Activated naive CD4-positive, alpha-beta T cell treated with anti-CD3 and anti-CD28 coated beads, Interleukin-2, amount 50 U/mL, for 72 hours (primary cell): ENCODE measurements at places on chromosomes 16 and 17. TPM values are rescaled to one million over a fixed set of nuclear protein-coding genes. Genes with fewer than 3 reads are reported as not detected.

CTRL gene
- total RNA-seq = 3.8 TPM

MYOCD gene
- total RNA-seq = not detected

SLC52A1 gene
- total RNA-seq = 0.23 TPM

PDILT gene
- not detected for total RNA-seq

MMP28 gene
- 0.74 TPM for total RNA-seq

OSGIN1 gene
- total RNA-seq = 0.87 TPM

DNA sequence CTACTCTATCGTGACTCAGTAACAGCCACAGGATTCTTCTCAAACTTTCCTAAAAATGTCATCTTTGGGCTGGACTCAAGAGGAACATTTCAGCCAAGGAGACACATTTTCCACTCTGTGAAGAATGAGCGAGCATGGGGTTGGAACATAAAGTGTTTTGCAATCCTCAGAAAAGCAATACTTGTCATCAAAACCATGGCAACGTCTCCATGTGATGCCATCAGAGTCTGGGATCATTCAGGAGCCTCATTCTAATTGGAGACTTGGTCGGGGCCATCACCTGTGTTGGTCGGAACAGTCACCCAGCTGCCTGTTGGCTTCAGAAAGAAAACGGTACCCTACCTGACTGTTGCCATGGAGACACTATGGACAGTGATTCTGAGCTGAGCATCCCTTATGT, 25.5 kb downstream of the MYOCD start:
- DNase-seq = no peak

DNA sequence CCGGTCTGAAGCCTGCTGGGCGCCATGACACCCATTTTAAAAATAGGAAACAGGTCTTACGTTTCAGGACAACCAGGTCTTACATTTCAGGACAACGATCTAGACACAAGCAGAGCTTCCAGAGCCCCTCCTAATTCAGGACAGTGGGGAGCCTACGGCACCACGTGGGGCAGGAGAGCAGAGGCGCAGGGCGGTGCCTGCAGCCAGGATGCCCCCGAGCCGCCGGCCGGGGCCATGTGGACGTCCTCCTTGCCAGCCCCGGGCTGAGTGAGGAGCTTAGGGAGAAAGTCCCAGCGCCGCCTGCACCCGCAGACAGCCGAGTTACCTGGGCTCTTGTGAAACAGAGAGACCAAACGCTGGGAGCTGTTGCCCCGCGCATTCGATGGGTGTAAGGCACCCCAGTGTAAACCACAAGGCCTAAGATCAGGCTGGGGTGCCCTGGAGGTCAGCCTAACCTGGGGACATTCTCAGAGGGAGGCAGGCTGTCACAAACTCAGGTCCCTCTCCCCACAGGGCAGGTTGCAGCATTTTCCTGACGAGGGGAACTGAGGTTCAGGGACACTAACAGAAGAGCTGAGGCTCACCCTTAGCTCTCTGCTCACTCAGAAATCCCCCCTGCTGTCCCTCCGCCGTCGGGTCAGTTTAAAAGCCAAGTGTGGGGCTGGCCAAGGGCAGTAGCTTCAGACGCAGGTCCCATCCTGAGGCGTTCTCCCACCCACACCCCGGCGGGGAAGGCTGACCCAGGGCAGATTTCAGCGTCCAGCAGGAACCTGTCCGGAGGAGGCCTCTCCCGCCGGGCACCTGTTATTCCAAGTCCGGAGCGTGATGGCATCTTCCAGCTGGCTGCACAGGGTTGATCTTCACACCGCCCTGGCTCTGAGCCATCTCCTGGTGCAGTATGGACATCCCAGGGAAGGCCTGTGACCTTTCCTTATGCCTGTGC, 1.8 kb upstream of the NOTUM start:
- no peak for DNase-seq

DNA sequence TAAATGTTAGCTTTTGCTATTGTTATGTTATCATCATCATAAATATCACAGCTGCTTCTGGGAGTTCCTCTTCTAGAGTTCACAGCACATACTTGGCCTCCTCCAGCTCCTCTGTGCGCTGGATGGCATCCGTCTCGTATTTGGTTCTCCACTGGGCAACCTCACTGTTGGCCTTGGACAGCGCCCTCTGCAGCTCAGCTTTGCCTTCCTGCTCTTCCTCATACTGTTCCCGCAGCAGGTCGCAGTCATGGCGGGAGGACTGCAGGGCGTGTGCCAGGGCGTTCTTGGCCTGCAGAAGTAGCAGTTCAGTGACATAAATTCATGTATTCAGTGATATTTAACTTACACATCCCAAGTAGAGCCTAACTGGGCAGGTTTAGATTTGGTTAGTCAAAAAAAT, 23.4 kb downstream of the MYH8 start:
- DNase-seq = no peak

DNA sequence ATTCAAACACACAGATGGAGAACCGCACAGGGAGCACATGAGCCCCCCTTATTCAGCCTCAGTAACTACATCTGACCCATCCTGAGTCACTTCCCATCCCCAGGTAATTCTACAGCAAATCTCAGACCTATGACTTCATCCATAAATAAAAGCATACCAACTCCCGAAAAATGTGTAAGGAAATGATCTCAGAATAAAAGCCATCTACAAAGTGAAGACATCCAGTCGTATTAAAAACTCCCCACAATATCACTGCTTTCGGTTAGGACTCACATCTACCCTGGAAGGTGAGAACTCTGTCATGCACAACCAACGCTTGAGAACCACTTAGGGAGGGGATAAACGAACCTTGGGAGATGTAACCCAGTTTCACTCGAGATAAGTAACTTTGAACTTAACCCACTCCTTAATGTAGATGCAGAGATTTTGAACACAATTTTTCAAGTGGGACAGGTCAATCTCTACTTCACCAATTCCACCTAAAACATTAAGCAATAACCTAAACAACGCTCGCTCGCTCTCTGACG, 1.3 kb downstream of the USP36 start:
- no peak for DNase-seq

DNA sequence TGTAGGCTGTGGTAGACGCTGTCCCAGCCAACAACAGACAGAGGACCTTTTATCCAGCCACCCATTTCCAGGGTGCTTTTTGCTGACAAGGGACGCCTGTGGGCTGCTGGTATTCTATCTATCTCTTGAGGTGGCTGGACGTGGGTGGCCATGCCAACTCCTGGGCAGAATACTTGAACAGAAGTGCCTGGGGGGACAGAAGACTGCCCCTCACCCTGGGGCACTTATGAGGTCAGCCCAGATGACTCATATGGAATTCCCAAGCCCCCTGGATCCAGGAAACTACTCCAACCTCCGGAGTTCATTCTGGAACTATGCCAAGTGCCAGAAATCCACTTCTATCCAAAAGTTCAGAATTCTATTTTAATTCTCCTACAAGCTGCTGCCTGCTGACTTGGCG, 61.3 kb downstream of the CDRT4 start:
- DNase-seq = no peak

- DNase-seq = no peak
These were observed 61.6 kb downstream of the RGS9 start for GRCh38 chr17:65198653-65199382.

DNA sequence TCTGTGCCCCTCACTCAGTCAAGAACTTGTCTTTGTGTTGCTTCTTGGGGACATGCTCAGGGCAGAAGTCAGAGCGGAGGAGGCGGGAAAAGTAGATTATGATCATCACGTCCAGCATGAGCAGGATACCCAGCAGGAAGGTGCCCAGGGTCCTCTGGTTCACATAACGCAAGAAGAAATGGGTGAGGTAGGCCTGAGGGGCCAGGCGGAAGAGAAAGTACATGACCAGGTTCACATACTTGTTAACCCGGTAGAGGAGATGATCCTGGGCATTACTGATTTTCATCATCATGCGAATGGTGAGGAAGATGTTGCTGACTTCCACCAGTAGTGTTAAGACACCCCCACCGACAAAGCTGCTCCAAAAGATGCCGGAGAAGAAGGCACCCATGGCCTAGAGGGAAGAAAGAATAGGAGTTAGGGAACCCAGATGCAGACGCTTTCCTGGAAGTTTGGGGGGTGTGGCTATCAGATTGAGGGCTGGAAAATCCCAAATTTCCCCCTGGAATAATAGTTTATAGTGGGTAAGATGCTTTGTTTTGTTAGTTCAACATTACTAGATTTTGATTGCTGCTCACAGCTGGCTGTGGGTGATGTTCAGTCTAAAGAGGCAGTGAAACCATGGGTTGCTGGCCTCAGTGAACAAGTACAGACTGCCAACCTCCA, 1.4 kb downstream of the TLCD1 start:
- DNase-seq = no peak

GRCh38 chr17:77602062-77602746, 356.3 kb upstream of the TNRC6C start:
- no peak for DNase-seq

DNA sequence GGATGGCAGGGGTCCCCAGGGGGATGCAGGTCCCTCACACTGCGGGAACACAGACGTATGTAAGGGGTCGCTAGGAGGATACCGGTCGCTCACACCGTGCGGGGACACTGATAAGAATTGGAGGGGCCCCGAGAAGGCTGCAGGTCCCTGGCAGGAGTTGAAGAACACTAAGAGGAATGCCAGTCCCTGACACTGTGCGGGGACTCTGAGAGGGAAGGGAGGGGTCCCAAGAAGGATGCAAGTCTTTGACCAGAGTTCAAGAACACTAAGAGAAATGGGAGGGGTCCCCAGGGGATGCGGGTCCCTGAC, 510 bp downstream of the ERCC4 start:
- no peak for DNase-seq

GRCh38 chr16:28062261-28062846, 1.2 kb downstream of the GSG1L start:
- DNase-seq = no peak

- DNase-seq = no peak
These were observed 70.3 kb downstream of the IRX3 start for GRCh38 chr16:54216268-54216667.

DNA sequence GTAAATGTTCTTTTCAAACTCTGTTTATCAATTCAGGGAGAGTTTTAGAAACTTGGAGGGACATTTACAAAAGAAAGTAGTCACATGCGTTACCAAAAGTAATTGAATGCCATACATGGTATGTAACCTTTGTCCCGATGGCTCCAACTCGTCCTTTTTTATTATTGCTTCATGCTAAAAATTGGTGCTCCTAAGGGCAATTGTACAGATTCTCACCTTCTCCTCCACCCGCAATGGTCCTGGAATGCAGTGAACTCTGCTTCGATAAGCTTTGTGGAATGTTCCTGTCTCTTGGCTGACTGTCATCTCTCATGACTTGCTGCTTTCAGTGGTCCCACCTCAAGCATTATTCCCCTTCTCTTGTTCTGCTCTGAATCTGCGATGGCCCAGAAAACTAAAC, 20.9 kb downstream of the GNAO1 start:
- DNase-seq = no peak

DNA sequence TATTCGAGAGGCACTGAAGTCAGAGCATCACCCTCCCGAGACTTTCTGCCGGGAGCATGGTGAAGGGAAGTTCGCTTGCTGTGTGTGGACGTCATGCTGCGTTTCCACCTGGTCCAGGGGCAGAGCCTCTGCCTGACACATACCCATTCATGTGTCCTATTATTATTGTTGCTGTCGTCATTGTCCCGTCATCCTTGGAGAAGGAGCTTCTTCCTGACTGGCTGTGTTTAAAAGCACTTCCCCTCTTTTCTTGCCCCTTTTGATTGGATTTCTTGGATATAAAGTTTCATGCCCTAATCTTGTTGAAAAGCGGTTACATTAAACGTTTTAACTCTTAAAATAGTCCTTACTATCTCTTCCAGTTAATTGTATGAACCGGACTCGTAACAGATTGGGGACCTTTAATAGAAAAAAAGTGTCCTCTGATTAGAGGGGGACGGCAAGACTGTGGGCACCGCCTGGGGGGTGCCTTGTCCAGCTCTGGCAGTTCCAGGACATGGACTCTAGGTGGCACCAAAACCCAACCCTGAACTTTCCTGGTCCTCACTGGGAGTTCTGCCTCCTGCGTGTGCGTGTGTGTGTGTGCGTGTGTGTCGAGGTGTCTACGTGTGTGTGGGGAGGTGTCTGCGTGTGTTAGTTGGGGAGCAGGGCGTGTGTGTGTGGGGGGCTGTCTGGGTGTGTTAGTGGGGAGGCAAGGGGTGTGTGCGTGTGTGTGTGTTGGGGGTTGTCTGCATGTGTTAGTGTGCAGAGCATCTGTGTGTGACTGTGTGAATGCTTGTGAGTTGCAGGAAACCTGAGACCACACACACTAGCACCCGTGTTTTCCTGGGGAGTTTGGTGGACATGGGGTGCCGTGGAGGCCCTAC, 133.3 kb upstream of the CIBAR2 start:
- DNase-seq = peak; percentile 64

DNA sequence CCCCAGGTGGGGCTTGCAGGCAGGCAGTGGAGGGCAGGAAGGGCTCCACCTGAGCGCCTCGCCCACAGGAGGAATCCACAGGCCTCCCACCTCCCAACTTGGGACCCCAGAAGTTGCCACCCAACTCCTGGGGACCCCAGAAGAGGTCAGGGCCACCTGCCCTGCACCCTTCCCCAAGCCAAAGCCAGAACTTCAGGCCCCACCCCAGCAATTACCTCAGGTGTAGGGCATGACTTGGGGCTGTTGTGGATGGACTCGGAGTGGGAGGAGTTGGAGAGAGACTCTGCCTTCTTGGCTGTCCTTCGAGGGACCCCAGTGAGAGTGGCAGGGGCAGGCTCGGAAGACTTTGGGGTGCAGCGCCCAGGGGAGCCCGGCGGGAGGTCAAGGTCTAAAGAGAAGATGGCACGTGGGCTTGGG, 10.5 kb downstream of the TSPOAP1 start:
- no peak for DNase-seq

- no peak for DNase-seq
These were observed 1.2 kb upstream of the PROCA1 start for GRCh38 chr17:28712705-28713415.

GRCh38 chr16:13510425-13511151, 409.4 kb upstream of the ERCC4 start:
- no peak for DNase-seq

DNA sequence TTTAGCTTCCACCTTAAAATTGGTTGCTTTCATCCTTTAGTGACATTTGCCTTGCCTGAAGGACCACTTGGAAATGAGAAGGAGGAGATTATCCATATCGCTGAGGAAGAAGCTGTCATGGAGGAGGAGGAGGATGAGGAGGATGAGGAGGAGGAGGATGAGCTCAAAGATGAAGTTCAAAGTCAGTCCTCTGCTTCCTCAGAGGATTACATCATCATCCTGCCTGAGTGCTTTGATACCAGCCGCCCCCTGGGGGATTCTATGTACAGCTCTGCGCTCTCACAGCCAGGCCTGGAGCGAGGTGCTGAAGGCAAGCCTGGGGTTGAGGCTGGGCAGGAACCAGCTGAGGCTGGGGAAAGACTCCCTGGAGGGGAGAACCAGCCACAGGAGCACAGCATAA, 11.5 kb upstream of the TMEM106A start:
- no peak for DNase-seq

GRCh38 chr17:45143767-45144198, 4.5 kb upstream of the HEXIM1 start:
- peak; percentile 39 for DNase-seq

DNA sequence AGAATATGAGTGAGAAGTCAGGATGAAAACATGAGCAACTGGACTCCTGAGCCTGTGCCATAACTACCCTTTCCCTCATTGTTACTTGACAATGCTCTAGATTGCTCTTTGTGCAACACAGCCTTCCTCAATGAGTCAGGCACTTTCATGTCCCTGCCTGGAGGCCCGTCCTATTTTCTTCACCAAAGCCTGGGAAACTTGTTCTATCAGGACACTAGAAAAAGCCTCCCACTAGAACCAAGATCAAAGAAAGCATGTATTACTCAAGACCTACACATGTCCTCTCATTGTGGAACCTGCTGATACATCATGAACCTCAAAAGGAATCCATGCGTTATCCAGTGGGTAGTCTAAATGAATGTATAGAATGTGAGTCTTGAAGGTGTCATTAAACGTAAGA, 624.5 kb downstream of the TOX3 start:
- DNase-seq = no peak
